ENCODE measurements at places on chromosomes 12 and 14.

DNA sequence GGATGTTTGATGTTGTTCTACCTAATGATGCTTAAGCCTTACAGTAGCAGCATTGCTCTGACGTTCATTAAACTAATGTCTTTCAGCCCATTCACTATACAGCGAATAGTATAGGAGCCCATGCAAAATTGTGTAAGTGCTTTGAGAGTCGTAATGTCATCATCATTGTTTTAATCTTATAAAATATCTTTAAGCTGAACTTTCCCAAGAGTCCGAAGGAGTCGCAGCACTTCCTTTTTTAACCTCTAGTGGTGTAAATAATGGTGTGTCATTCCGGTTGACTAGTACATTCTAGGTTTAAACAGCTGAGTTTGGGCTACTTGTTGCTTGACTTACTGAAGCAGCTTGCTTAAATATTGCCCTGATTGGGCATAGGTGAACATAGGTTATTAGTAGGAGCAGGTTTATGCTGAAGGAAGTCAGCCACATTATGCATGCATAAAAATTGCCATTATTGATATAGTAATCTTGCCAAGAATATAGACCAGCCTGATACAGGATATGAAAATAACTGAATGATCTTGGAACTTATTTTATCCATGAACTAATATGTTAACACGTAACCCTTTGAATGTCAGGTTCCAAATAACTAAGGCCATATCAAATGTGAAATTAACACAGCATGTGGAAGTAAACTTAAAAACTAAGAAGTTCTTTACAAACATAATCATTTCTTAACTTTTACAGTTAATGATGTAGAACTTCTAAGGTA, 2.6 kb downstream of the WNK1 start:
- DNase-seq, result no peak

DNA sequence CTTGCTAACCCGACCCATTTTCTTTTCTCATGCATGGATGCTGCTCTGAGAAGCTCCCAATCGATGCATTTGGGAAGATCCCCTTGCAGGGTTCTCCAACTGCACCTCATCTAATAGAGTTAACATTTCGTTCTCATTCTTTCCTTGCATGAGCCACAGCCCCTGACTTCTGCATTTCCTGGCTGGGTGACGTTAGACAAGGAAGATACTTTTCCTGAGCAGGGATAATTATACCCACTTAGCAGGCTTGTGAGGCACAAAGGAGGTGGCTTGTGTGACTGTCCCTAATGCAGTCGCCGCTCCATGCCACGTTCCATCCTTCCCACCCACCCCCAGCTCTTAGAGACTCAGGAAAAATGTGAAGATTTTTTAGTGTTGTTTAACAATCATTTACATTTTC, 195.1 kb downstream of the CHST11 start:
- no peak for DNase-seq

GRCh38 chr12:51915003-51915625, 7.8 kb downstream of the ACVRL1 start:
- no peak for DNase-seq

- no peak for DNase-seq
These were observed 1.6 kb upstream of the TAS2R30 start for GRCh38 chr12:11136075-11136474.

DNA sequence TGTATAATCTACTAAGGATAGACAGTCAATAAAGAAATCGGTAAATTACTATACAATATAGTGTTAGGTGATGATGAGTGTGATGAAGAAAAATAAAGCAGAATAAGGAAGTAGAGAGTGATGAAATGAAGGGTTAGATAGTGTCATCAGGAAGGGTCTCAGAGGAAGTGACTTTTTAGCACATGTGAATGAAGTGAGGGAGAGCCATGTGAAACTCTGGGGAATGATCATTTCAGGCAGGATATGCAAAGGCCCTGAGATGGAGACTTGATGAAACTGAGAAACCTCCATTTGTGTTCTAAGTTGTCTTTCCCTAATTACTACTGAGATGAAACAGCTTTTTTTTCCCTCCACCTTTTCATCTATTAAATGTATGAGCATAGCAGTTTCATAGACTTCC, 19.4 kb upstream of the GNPTAB start:
- no peak for DNase-seq

DNA sequence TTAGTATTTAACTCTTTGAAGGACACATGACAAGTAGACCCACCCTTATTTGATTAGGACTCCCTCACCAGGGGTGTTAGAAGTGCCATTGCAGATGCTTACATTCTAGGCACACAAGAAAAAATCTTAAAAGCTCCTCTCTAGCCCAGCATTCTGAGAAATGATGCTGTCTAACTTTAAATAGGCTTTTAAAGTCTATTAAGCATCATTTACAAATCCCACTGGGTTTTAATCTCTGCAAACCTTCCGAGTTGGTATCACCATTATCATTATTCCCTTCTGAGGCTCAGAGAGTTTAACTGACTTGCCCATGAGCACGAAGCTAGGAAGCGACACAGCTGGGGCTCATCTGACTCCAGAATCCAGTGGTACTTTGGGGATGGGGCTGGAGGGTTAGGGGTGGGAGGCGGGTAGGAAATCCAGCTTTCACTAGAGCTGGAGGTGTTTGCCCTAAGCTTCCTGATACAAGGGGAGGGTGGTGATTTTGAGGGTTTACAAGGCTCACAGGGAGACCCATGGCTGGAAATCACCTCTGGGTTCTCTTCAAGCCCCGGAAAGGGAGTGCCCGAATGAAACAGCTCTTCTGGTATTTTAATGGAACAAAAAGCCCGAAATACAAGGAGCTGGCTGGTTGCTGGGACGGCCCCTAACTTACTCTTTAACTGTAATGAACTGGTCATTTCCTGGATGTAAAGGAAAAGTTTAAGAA, 109.2 kb upstream of the FUT8 start:
- DNase-seq, result no peak

GRCh38 chr12:69028941-69029729, 96.2 kb upstream of the CPM start:
- no peak for DNase-seq

DNA sequence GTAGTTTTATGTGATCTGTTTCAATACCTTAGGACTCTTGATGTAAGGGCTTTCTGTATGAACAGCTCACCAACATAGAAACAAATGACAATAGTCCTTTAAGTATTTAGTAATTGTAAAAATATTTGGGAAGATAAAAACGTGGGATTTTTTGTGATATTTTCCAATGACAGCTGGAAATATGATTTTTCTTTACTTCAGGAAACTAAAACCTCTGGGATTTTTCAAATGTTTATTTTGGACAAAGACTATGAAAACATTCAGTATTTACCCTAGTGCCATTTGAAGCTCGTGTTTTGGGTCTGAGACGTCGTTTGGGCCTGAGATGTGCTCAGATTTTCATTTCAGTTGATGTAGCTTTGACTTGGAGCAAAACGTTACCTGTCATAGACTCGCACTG, 240.0 kb downstream of the BMP4 start:
- DNase-seq, result no peak

GRCh38 chr14:103503296-103503695, 19.3 kb downstream of the CKB start:
- no peak for DNase-seq

- no peak for DNase-seq
These were observed 38.2 kb upstream of the FBLN5 start for GRCh38 chr14:91985521-91986255.
